T47D (cell line): ENCODE measurements at places on chromosomes 7 and 10.

DNA sequence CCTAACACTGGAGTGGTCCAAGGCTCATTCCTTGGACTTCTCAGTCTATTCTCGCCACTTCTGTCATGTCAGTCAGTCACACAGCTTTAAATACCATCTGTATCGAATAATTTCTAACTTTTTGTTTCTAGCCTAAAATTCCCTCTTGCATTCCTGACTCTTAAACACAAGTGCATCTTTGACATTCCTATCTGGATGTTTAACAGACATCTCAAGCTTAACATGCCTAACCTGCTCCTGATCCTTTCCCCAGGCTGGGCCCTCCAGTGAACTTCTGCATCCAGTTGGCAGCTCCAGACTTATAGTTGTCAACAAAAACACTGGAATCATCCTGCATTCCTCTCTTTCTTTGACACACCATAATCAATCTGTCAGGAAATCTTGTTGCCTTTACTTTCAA, 4.5 kb upstream of the ABCB4 start:
- DNase-seq, result no peak

GRCh38 chr7:18330548-18330947, 165.0 kb upstream of the HDAC9 start:
- DNase-seq, result no peak

DNA sequence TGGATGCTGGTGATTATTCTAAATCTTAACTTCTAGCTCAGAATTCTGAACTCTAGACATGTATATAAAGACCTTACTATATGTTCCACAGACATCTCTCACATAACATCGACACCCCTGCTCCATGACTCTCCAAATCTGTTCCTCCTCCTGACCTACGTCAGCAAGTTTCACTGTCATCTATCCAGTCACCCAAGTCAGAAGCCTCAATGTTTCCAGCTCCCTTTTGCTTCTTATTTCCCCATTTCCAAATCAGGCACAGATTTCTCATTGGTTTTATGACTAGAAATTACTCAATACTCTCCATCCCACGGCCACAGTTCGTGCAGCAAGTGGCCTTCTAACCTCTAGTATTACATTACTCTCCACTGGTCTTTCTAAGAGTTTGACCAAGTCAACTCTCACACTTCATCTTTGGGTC, 28.5 kb downstream of the EPC1 start:
- no peak for DNase-seq

- DNase-seq, result no peak
These were observed 323.7 kb upstream of the GNAI1 start for GRCh38 chr7:79810916-79811315.

DNA sequence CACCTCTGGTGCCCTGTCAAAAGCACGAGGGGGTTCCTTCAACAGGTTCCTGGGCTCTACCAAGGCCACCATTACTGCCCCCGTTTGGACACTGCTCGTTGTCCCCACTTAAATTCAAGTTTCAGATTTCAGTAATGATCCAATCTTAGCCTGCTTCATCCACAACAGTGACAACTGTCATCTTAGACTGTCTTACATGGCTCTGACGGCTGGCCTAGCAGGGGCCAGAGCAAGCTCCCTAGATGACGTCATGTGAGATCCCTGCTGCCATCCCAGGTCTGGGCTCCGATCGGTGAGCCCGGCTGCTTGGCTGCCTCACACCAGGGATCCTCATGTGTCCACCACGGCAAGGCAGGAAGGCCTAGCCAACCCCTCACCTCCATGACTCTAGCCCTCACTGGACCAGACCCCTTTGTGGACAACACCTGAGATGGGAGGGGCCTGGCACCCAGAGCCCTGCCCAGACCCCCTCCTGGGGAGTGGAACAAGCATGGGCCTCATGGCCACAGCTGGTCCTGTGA, 82.5 kb downstream of the FAM53B start:
- DNase-seq, result no peak

DNA sequence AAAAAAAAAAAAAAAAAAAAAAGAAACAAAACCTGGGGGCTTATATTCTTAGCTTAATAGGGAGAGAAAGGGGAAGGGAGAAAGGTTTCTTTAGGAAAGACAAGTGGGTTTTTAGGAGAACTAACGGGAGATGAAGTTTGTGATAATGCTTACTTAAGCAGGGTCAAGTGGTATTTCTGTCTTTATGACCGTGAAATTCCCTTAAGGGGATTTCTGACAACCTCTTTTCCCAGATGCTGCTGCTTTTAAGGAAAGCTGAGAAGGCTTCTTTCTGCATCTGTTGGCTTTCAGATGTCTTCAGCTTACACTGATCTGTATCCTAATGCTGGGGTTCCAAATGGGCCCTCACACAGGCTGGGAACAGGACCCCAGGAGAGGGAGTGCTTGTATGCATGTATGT, 42.6 kb downstream of the ADAMTS14 start:
- no peak for DNase-seq

- DNase-seq, result no peak
These were observed 17.9 kb downstream of the ANKRD22 start for GRCh38 chr10:88833723-88834122.
